HT1080 (cell line): ENCODE measurements at places on chromosomes 3 and 15.
A peak's percentile ranks its signal among the peaks of the same experiment; 100 is the strongest.

- DNase-seq: no peak
Measured at GRCh38 chr3:30498587-30498967, 107.8 kb upstream of the TGFBR2 start.

GRCh38 chr15:69666441-69666882, 213.8 kb downstream of the RPLP1 start:
- peak; percentile 13 for DNase-seq

- no peak for DNase-seq
Measured at GRCh38 chr3:14991151-14991742, 43.9 kb downstream of the NR2C2 start.

DNA sequence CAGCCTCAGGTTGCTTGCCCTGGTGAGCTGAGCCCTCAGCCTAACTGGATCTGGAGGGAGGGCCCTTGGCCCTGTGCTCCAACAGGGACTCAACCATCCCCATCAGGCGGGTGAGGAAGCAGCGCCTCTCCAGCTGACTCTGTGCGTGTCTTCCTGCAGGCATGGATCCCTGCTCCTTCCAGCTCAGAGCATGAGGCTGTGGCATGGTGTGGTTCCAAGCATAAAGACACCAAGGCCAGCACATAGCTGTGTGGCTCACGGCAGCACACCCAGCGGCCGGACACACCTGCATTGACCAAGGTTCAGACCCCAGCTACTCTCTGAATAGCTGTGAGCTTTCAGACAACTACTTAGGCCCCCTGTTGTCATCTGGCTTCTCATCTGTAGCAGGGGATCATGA, 131.0 kb upstream of the PLXNA1 start:
- DNase-seq: no peak

DNA sequence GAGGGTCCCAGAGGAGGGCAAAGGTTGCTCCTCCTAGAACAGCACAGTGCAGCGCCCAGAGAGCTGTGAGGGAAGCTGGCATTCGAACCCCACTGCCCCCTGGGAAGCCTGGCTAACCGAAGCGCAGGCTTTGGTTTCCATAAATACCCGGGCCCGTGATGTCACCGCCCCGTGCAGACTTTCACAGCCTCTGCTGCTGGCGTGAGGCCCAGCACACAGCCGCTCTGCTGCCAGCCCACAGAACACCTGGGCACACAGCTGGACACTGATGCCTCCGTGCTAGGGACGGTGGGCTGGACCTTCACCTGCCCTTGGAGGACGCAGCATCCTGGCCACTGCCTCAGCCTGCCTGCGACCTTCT, 1.0 kb downstream of the IQSEC1 start:
- peak; percentile 50 for DNase-seq

DNA sequence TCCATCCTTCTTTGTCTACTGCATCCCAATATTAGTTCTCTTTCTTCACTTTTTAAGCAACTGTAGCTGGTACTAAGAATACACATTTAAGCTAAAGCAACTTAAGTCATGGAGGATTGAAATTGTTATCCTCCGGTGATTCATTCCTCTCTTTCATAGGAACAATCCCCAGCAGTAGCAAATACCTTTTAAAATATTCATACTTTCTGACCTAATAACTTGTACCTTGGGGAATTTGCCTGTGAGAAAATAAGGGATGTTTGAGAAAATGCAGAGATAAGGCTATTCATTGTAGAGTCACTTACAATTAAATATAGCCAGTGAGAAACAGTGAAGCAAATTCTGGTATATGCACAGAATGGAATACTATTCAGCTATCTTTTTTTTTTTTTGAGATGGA, 66.0 kb downstream of the VPS13C start:
- DNase-seq: no peak

GRCh38 chr3:66439666-66440344, 61.0 kb downstream of the LRIG1 start:
- DNase-seq: no peak

DNA sequence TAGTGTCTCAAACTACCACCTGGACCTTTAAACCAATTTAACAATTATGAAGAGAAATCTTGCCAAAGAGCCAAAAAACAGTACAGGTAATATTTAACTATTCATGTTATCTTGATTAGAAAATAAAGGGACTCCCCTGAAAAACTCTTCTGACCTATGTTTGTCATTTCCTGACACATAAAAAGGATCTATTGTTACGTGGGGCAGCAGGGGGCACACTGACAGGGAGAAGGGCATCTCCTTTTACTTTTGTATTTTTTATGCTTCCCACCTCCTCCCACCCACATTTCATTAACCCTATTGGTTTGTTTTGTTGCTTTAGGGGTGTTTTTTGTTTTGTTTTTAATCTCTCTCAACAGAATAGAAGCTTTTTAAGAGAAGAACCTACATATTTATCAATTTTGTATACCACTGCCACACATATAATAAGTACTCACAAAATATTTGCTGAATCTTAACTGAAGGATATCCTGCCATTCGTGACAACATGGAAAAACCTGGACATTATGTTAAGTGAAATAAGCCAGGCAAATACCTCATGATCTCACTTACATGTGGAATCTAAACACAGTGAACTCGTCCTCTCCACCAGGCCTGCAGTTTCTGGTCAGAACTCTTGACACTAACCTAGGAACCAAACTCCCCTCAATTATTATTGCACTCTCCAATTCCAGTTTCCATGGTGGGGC, 17.7 kb downstream of the STAG1 start:
- peak; percentile 56 for DNase-seq

DNA sequence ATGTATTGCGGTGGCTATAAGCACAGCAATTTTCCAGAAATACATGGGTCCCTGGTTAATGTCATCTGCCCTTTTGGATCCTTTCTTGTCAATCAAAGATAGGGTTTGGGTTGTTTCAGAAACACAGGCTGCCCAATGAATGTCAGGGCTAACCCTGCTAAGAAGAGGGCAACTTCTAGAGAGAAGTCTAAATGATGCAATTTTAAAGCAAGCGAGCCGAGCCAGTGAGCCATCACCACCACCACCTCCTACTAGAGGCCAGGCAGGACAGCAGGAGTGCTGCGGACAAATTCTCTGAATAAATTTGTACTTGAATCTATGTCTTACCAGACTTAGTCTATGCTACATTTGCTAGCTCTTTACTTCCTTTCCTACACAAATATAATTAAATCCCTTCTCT, 248.4 kb downstream of the CTNNB1 start:
- no peak for DNase-seq
